Thoracic aorta (tissue), 2 donors: ENCODE measurements at places on chromosomes 6 and 20. TPM values are rescaled to one million over a fixed set of nuclear protein-coding genes. Genes with fewer than 3 reads are reported as not detected.

The HCK gene
- total RNA-seq: 29.0 TPM

The MEP1A gene
- total RNA-seq: not detected

The PKIB gene
- total RNA-seq: 0.81 TPM

The ANKRD66 gene
- total RNA-seq: not detected

The PLA2G7 gene
- 0.56 TPM for total RNA-seq

The C4B gene
- total RNA-seq: 108 TPM

The SLC26A8 gene
- total RNA-seq: 0.28 TPM

The GTSF1L gene
- not detected for total RNA-seq

The TCFL5 gene
- total RNA-seq: 6.2 TPM

The TCP11 gene
- not detected for total RNA-seq

The OOEP gene
- not detected for total RNA-seq

The LCA5 gene
- total RNA-seq: 7.0 TPM

The AK9 gene
- 12.8 TPM for total RNA-seq

The KCNQ5 gene
- total RNA-seq: 7.3 TPM

The PDE10A gene
- total RNA-seq: 20.8 TPM

The SLC17A1 gene
- not detected for total RNA-seq

The SLC35B3 gene
- 8.6 TPM for total RNA-seq

The HLA-DQA1 gene
- 4.5 TPM for total RNA-seq

The ELOVL4 gene
- 2.4 TPM for total RNA-seq

The C20orf173 gene
- not detected for total RNA-seq

The SNAP91 gene
- 3.0 TPM for total RNA-seq

The OXT gene
- total RNA-seq: not detected

The DAAM2 gene
- total RNA-seq: 71.5 TPM

The KIAA1755 gene
- total RNA-seq: 11.0 TPM

The NOX3 gene
- total RNA-seq: not detected

The LTB gene
- not detected for total RNA-seq

The MYBL2 gene
- total RNA-seq: 0.78 TPM

The MATN4 gene
- 0.27 TPM for total RNA-seq

The ECT2L gene
- total RNA-seq: not detected

The OR11A1 gene
- total RNA-seq: not detected

The ALDH8A1 gene
- total RNA-seq: 5.8 TPM

The VSX1 gene
- total RNA-seq: not detected

The TMEM217 gene
- total RNA-seq: 0.41 TPM

The UNC5CL gene
- 7.9 TPM for total RNA-seq

The IRF4 gene
- total RNA-seq: 1.1 TPM

The C6orf15 gene
- total RNA-seq: not detected

The MYH7B gene
- 0.14 TPM for total RNA-seq

The BAG2 gene
- total RNA-seq: 19.6 TPM

The BCAS1 gene
- total RNA-seq: under 0.01 TPM

The PTGIS gene
- 465 TPM for total RNA-seq
